ENCODE measurements at places on chromosomes 12 and 14.

DNA sequence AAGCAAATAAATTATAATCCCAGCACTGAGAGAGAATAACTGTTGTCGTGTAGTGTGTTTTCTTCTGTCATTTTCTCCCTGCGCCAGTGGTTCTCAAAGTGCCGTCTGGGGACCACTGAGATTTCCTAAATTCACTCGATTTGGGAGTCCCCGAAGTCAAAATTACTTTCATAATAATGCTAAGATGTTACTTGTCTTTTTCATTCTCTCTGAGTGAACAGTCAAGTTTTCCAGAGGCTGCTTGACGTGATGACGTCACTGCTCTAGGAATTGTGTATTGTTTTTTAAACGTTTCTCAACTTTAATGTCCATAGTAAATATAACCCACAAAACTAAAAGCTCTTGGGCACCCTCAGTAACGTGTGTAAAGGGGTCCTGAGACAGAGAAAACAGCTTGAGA, 796 bp upstream of the POP5 start:
- no peak for DNase-seq

DNA sequence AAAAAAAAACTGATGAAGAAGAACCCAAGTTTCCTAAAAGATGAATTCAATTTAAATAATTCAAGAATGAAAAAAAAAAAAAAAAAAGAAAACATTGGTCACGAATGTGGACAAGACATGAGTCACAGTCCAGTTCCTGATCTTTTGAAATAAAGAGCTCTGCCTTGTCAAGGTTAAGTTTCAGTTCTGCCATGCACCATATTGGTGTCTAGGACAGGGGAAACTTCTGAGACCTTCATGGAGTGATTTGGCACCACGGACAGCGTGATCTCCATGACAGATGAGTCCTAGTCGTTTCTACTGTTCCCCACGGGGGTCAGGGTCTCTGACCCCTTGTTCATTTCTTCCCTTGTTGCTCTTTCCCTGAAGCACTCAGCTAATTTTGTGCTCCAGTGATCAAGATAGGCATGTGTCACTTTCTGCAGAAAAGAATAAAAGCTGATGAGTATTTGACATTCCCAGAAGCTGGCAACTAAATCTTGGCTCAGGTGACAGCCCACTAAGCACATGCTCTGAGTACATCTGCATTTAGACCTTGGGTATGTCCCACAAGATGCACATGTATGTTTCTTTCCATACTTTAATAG, 1159.7 kb downstream of the BCL11B start:
- peak; percentile 29 for DNase-seq

GRCh38 chr14:51490205-51490604, 161.5 kb upstream of the FRMD6 start:
- DNase-seq = peak; percentile 67

DNA sequence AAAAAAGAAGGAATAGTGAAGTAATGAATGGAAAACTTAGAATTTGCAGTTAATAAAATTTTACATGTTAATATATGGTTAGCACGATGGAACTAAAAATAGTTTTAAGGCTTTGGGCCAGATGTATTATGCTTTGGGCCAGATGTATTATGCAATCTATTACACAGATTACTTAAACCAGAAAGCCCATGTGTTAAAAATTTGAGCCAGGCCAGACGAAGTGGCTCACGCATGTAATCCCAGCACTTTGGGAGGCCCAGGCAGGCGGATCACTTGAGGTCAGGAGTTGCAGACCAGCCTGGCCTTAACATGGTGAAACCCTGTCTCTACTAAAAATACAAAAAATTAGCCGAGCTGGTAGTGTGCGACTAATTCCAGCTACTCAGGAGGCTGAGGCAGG, 17.2 kb downstream of the IFT81 start:
- DNase-seq = no peak

DNA sequence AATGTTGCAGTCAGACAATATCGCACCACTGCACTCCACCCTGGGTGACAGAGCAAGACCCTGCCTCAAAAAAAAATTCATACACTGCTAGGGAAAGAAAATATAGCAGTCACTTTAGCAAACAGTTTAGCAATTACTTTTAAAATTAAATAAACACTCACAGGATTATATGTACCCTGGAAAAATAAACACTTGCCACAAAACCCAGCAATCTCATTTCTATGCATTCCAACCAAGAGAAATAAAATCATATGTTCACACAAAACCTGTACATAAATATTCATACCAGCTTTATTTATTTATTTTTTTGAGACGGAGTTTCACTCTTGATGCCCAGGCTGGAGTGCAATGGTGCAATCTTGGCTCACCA, 20.2 kb downstream of the ATXN2 start:
- no peak for DNase-seq

GRCh38 chr12:26648584-26648983, 184.4 kb downstream of the ITPR2 start:
- DNase-seq = peak; percentile 83

- DNase-seq = peak; percentile 31
Observed at GRCh38 chr12:120229071-120229486, 28.2 kb upstream of the RPLP0 start.

GRCh38 chr14:56065621-56066290, 52.5 kb upstream of the PELI2 start:
- DNase-seq = no peak

- no peak for DNase-seq
Observed at GRCh38 chr12:6724409-6724797, 557 bp downstream of the COPS7A start.

GRCh38 chr12:95976416-95976832, 19.7 kb downstream of the HAL start:
- peak; percentile 64 for DNase-seq

GRCh38 chr14:43479596-43480195, 1027.4 kb downstream of the FSCB start:
- no peak for DNase-seq

DNA sequence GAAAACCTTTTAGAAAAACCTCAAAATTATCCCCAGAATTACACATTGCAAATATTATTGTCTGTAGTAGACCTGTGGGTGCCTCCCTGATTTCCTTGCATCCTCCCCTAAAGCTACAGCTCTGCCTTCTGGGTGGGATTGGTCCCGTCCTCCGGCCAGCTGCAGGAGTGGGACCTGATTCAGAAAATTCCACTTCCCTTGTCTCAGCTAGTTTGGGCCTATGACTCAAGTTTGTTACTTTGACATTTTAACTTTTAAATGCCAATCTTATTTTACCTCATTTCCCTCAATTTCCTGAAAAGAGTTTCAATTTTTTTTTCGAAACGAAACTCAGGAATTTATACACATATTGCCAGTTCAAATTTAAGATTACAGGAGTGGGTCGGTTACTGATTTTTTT, 13.2 kb upstream of the SLC41A2 start:
- no peak for DNase-seq

Measured in mammary epithelial cell (primary cell).